Osteocyte (in vitro differentiated cells): ENCODE measurements at places on chromosomes 3 and 15.

GRCh38 chr3:114205541-114205940, 26.7 kb upstream of the DRD3 start:
- peaks cover 23% of the 10 kb centered on the region for H3K27me3 ChIP-seq
- H3K27ac ChIP-seq = no peak overlapping the region
- no peaks in the 10 kb centered on the region for H3K4me1 ChIP-seq
- H3K4me3 ChIP-seq = no peak overlapping the region
- no peaks in the 10 kb centered on the region for H3K36me3 ChIP-seq

- H3K36me3 ChIP-seq = peaks cover 50% of the 10 kb centered on the region
- peak overlapping the region; percentile 38 for H3K4me3 ChIP-seq
- peaks cover 67% of the 10 kb centered on the region for H3K4me1 ChIP-seq
- no peak for DNase-seq
- H3K27ac ChIP-seq = peak overlapping the region; percentile 91
- no peaks in the 10 kb centered on the region for H3K27me3 ChIP-seq
Observed at GRCh38 chr3:66394753-66395249, 106.0 kb downstream of the LRIG1 start.

- H3K4me3 ChIP-seq = no peak overlapping the region
- DNase-seq = no peak
- no peaks in the 10 kb centered on the region for H3K27me3 ChIP-seq
- peaks cover 13% of the 10 kb centered on the region for H3K4me1 ChIP-seq
Observed at GRCh38 chr3:130661140-130661891, 85.3 kb downstream of the PIK3R4 start.

DNA sequence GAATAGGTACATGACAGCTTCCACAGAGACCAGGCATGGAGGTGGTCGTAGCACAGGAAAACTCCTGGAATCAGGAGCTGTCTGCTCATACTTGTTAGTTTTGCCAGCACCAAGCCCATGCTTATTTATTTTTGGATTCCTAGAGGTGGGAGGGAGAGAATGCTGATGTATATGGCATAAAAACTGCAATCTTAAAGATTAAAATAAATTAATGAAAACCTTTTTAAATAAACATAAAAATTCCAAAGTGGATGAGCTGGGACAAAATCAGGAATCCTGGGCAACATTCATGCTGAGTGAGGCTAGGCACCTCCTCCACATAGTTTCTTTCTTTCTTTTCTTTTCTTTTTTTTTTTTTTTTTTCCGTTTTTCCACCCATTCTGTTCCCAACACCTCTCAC, 14.3 kb upstream of the BCL6 start:
- no peak overlapping the region for H3K27ac ChIP-seq
- H3K27me3 ChIP-seq = no peaks in the 10 kb centered on the region
- no peak for DNase-seq
- H3K4me3 ChIP-seq = no peak overlapping the region
- H3K4me1 ChIP-seq = peaks cover 7% of the 10 kb centered on the region
- H3K36me3 ChIP-seq = no peaks in the 10 kb centered on the region

- H3K36me3 ChIP-seq = no peaks in the 10 kb centered on the region
- no peak for DNase-seq
- H3K27me3 ChIP-seq = no peaks in the 10 kb centered on the region
- no peak overlapping the region for H3K4me3 ChIP-seq
- no peak overlapping the region for H3K27ac ChIP-seq
Observed at GRCh38 chr3:152243301-152243711, 25.4 kb upstream of the MBNL1 start.

DNA sequence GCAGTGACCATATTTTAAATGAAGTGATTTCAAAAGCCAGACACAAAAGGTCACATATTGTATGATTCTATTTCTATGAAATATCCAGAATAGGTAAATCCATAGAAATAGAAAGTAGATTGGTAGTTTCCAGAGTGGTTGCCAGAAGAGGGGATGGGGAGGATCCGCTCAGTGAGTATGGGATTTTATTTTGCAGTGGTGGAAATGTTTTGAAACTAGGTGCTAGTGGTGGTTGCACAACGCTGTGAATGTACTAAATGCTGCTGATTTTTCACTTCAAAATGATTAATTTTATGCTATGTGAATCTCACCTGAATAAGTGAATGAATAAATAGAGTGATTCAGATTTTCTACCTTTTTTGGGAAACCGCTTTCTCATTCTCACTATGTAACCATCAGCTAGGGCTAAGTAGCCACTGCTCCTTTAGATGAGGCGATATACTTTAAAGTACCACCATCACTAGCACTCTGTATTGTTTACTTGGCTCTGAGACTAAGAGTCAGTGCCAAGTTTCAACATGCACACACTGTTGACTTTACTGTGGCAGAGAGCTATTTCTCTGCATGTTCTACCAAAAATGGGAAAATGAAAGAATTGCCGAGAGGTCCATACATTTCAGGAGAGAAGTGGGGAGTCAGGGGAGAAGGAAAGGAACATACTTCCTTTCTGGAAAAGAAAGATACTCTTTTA, 90.7 kb upstream of the GOLIM4 start:
- no peaks in the 10 kb centered on the region for H3K36me3 ChIP-seq
- H3K4me1 ChIP-seq = no peaks in the 10 kb centered on the region
- H3K4me3 ChIP-seq = no peak overlapping the region
- no peak for DNase-seq
- no peak overlapping the region for H3K27ac ChIP-seq
- peaks cover 2% of the 10 kb centered on the region for H3K27me3 ChIP-seq

DNA sequence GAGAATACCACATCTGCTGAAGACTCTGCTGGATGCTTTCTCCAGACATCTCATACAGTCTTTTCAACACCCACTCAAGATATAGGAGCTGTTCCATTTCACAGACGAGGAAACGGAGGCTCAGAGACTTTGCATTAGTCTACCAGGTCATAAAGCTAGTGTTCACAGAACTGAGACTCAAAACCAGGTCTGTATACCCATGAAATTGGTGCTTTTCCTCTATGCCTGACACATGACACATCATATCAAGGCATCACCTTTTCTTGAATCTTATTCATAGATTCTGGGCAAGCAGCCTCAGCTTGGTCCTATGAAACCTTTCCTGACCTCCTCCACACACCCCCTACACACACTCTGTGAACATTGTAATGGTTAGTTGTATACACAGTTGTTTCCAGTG, 101.2 kb downstream of the LPP start:
- H3K27me3 ChIP-seq = no peaks in the 10 kb centered on the region
- peaks cover 49% of the 10 kb centered on the region for H3K4me1 ChIP-seq
- peaks cover 10% of the 10 kb centered on the region for H3K36me3 ChIP-seq
- peak overlapping the region; percentile 66 for H3K27ac ChIP-seq

DNA sequence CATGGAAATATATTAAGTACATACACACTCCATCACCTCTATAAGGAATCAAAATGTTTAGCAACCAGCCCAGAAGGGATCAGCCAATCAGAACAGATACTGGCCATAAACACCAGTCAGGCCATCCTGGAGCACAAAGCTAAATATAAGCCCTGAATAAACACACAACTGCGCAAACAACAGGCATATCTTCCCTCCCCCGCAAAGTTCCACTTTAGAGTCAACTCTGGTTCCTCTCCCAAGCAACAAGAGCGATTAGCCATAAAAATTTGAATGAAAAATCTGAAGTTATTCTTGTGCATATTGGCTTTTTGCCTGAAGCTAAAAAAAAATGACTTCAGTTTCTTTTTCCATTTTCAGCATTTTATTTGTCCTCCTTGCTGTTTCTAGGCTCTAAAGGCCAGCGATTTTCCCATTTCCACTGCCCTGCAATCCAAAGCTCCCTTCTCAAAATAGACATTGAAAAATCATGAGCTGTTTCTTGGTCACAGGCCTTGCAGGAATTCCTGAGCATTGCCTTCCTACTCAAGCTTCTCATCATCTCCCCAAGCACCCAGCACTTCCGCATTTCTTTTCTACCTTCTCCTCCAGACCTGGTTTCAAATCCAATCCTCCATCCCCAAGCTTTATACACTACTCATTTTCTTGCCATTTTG, 247.9 kb downstream of the ZMAT3 start:
- H3K27me3 ChIP-seq = peaks cover 1% of the 10 kb centered on the region
- H3K36me3 ChIP-seq = no peaks in the 10 kb centered on the region
- peaks cover 7% of the 10 kb centered on the region for H3K4me1 ChIP-seq
- DNase-seq = no peak
- H3K4me3 ChIP-seq = no peak overlapping the region
- H3K27ac ChIP-seq = peak overlapping the region; percentile 37

DNA sequence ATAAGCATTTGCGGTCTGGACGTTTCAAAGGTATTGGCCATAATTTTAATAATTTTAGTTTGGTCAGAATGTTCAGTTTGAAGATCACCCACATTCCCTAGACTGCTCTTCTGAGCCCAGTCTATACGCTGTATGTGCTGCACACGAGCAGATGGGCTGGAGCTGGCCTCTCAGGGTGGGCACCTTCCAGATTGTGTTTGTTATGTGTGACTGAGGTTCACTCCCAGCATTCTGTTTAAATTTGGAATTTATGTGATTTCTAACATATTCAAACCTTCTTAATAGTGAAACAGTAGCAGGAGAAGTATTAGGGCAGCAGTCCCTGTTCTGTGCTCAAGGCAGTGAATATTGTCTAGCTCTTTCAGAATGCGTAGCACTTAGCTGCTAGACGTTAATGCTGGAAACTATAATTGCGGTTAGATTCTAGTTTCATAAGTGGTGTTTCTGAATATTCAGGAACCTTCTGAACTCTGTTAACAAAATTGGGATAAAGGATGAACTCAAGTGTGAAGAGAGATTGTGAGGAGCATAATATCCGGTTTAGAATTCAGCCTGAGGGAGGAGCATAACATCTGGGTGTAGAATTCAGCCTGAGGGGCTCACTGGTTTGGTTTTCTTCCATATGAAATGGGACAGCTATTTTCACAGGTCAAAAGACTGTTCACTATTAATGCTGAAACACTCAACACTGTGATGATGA, 68.6 kb upstream of the RPL35A start:
- H3K27me3 ChIP-seq = no peaks in the 10 kb centered on the region
- DNase-seq = no peak
- peaks cover 12% of the 10 kb centered on the region for H3K4me1 ChIP-seq
- H3K27ac ChIP-seq = peak overlapping the region; percentile 4
- H3K4me3 ChIP-seq = no peak overlapping the region

DNA sequence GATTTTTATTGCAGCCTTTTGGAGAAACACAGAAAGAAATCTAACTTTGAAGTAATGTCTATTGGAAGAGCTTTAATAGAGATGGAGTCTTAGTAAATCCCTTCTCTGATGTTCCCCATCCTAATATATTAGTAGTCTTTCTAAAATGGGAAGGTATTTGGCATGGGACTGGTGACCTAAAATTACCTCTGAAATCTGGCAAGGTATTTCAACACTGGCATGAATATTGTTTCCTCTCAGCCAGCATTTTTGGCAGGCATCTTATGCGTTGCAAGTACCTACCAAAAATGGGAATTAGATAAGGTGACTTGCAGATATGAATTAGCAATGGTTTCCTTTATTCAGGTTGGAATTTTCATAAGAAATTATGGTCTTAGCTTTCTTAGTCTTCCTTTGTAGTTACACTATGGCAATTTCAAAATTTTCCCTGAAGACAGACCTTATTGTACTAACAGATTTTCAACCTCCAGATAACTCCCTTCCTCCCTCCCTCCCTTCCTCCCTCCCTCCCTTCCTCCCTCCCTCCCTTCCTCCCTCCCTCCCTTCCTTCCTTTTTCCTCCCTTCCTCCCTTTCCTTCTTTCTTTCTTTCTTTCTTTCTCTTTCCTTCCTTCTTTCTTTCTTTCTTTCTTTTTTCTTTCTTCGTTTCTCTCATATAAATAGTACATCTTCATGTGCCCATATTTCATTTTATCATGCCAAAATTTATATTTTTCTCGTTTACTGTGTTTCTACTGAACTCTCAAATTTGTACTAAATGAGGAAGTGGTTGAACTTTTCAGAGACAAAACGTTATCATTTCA, 168.2 kb upstream of the KCNMB2 start:
- no peak overlapping the region for H3K4me3 ChIP-seq
- no peak overlapping the region for H3K27ac ChIP-seq
- H3K36me3 ChIP-seq = peaks cover 9% of the 10 kb centered on the region
- peaks cover 9% of the 10 kb centered on the region for H3K4me1 ChIP-seq

DNA sequence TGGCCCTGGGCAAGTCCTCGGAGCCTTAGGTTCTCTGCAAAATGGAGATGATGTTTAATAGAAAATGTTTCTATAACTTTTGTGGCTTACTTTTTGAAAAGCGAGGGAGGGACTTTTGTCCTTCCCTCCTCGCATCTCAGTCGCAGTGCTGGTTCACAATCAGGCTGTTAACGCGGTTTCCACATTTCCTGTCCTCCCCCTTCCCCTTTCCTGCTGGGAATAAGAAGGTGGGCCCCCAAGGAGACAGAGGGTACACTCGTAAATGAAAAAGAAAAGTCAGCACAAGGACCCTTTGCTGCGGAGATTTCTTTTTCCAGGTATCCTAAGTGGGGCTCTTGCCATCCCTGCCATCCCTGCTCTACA, 29.5 kb downstream of the ARHGAP31 start:
- no peak for DNase-seq
- H3K27me3 ChIP-seq = no peaks in the 10 kb centered on the region
- peaks cover 32% of the 10 kb centered on the region for H3K4me1 ChIP-seq
- H3K27ac ChIP-seq = peak overlapping the region; percentile 91
- H3K4me3 ChIP-seq = peak overlapping the region; percentile 73

DNA sequence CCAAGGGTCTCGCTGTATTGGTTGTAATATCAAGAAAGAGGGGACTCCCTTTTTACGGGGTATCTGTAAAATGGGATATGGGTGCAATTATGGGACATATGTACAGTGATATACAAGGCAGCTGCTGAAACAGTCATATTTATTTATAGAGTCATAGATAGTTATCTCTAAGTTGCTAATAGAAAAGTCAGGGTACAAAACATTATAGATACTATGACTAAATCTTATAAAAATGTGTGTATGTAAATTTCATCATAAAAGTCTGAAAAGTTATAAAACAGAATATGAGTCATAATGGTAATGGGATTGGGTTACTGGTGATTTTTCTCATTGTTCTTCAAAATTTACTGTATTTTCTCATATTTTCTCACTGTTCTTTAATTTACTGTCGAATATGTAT, 344.9 kb upstream of the SLCO3A1 start:
- no peaks in the 10 kb centered on the region for H3K36me3 ChIP-seq
- H3K27me3 ChIP-seq = no peaks in the 10 kb centered on the region
- DNase-seq = no peak
- H3K27ac ChIP-seq = no peak overlapping the region
- no peaks in the 10 kb centered on the region for H3K4me1 ChIP-seq
- no peak overlapping the region for H3K4me3 ChIP-seq

GRCh38 chr15:68843425-68844311, 23.0 kb upstream of the ANP32A start:
- H3K4me3 ChIP-seq = peak overlapping the region; percentile 71
- H3K27ac ChIP-seq = no peak overlapping the region
- peaks cover 3% of the 10 kb centered on the region for H3K4me1 ChIP-seq
- peaks cover 70% of the 10 kb centered on the region for H3K27me3 ChIP-seq
- DNase-seq = no peak

- no peak for DNase-seq
- no peak overlapping the region for H3K4me3 ChIP-seq
- peaks cover 38% of the 10 kb centered on the region for H3K4me1 ChIP-seq
- H3K27me3 ChIP-seq = no peaks in the 10 kb centered on the region
Observed at GRCh38 chr3:150117076-150117475, 146.4 kb upstream of the PFN2 start.

GRCh38 chr3:4740397-4741105, 238.7 kb upstream of the BHLHE40 start:
- H3K27me3 ChIP-seq = no peaks in the 10 kb centered on the region
- peak overlapping the region; percentile 87 for H3K27ac ChIP-seq
- no peaks in the 10 kb centered on the region for H3K36me3 ChIP-seq
- no peak overlapping the region for H3K4me3 ChIP-seq
- H3K4me1 ChIP-seq = peaks cover 85% of the 10 kb centered on the region

GRCh38 chr3:58116985-58117384, 93.8 kb downstream of the DNASE1L3 start:
- no peak for DNase-seq
- peak overlapping the region; percentile 85 for H3K27ac ChIP-seq
- H3K4me3 ChIP-seq = peak overlapping the region; percentile 11
- peaks cover 26% of the 10 kb centered on the region for H3K4me1 ChIP-seq
- peaks cover 55% of the 10 kb centered on the region for H3K36me3 ChIP-seq
- H3K27me3 ChIP-seq = no peaks in the 10 kb centered on the region
